Stimulated activated CD4-positive, alpha-beta T cell treated with anti-CD3 and anti-CD28 coated beads, Interleukin-1b, Interleukin-23, amount 100 ng/mL, for 1 hour (primary cell): ENCODE measurements at places on chromosomes 4 and X.

DNA sequence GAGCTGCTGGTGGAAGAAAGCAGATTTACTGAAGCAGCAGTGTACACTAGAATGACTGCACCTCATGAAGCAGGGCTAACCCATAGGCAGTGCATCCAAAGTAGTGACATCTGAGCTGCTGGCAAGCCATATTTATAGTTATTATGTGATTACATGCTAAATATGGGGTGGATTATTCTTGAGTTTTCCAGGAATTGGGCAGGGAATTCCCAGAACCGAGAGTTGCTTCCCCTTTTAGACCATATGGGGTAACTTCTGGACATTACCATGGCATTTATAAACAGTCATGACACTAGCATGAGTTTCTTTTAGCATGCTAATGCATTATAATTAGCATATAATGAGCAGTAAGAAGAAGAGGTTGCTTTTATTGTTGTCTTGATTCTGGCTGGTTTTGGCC, 665.8 kb upstream of the POU3F4 start:
- no peak for DNase-seq

DNA sequence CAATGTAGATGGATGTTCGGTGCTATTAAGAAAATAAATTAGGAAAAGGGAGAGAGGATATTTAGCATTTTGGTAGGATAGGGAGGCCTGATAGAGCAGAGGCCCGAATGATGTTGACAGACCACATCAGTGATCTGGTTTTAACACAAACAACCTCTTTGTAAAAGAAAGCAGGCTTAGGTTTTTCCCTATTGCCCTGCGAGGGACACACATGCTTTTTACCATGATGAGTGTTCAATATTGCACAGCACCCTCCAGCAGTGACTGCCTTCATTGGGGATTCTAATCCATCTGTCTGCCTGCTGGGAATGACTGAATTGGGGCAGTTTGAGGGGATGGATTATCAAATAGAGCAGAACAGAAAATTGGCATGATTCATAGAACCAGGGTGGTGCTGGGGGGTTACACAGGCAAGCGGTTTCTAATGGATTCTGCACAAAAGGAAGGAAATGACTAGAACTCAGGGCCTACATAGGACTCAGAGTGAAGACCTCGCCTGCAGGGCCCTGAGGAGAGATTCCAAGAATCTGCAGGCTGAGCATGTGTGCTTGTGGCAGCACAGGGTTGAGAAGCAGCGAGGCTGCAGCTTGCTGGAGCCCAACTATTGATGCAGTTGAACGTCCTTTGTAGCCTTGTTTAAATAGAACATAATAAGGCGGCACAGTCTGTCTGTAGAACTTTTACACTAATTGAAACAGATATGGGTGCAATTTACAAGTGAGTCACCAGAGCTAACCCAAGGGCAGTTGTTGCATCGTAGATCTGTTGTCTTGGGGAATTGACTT, 58.0 kb downstream of the RHOH start:
- no peak for DNase-seq

GRCh38 chr4:101019313-101019712, 328.0 kb downstream of the PPP3CA start:
- DNase-seq: no peak

GRCh38 chr4:76208005-76208765, 5.4 kb downstream of the SCARB2 start:
- DNase-seq: no peak

GRCh38 chrX:70134116-70134477, 850 bp downstream of the IGBP1 start:
- no peak for DNase-seq

- no peak for DNase-seq
Observed at GRCh38 chrX:132602701-132603100, 113.9 kb upstream of the MBNL3 start.

- no peak for DNase-seq
Observed at GRCh38 chr4:24730256-24731001, 64.9 kb upstream of the SOD3 start.

GRCh38 chr4:94634271-94634670, 123.5 kb upstream of the BMPR1B start:
- DNase-seq: no peak

GRCh38 chr4:28868841-28869240, 1851.3 kb upstream of the PCDH7 start:
- no peak for DNase-seq

DNA sequence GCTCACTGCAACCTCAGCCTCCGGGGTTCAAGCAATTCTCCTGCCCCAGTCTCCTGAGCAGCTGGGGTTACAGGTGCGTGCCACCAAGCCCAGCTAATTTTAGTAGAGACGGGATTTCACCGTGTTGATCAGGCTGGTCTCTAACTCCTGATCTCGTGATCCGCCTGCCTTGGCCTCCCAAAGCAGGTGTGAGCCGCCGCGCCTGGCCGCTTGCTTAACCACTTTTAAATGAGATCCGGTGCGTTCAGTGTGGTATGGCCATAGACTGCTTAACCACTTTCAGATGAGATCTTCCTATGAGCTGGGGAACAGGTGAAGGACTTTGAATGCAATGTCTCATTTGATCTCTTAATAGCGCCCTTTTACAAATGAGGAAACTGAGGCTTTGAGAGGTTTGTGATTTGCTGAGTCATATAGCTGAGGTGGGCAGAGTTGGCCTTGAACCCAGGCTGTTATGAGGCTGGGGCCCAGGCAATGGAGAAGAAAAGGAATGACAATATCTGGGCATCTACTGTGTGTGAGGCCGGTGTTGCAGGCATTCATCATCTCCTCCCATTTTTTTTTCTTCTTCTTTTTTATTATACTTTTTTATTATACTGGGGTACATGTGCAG, 41.9 kb upstream of the NSG1 start:
- no peak for DNase-seq

DNA sequence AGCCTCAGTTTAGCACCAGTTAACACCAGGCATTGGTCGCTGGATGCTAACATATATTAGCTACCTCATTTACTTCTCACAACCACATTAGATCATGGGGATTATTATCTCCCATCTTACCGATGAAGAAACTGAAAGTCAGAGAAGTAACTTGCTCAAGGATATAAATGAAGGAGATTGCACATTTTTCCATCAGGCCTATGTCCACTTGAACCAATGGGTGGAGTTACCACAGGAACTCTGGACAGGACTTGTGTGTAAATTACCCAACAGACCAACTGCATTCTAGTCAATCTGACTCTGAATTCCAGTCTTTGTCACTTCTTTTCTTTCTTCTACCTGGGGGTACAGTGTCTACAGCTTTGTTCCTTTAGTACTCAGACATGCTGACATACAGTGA, 1.8 kb downstream of the LNX1 start:
- no peak for DNase-seq

DNA sequence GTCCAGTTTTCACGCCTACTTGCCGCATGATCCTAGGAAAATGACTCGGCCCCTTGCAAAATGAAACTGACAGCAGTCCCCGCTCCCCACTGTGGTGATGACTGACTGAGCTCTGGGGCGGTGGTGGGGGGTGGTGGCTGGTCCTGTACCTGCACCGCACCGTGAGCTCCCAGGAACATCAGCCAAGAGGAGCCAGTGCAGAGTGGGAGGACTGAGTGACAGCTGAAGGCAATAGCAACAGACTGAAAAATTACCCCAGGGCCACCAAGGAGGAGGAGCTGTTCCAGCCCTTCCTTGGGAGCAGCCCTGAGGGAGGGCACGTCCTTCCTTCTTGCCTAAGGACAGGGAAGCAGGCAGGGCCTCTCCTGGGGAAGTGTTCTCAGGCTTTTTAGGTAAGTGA, 2.4 kb upstream of the C4orf50 start:
- DNase-seq: no peak

- no peak for DNase-seq
Observed at GRCh38 chr4:61011051-61011450, 189.1 kb upstream of the ADGRL3 start.

GRCh38 chr4:91513326-91513725, 790.4 kb upstream of the GRID2 start:
- no peak for DNase-seq

DNA sequence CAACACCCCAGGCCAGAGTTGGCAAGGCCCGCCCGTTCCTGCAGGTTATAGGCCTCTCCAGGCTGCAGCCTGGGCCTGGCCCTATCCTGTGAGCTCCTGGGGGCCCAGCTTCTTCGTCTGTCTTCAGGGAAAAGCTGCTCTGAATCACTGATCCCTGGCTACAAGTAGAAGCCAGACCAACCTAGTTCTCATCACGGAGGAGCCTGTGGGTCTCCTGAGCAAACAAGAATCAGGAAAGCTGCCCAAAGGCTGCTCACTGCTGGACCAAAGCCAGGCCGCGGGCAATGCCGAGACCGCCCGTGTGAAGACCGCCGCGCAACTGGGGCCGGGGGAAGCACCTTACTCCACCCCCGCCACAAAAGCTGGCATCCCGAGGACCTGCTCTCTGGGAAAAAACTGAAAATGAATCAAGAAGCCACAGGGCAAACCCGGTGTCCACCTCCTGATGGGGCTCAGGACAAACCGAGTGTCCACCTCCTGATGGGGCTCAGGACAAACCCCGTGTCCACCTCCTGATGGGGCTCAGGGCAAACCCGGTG, 12.8 kb downstream of the CTBP1 start:
- DNase-seq: no peak

DNA sequence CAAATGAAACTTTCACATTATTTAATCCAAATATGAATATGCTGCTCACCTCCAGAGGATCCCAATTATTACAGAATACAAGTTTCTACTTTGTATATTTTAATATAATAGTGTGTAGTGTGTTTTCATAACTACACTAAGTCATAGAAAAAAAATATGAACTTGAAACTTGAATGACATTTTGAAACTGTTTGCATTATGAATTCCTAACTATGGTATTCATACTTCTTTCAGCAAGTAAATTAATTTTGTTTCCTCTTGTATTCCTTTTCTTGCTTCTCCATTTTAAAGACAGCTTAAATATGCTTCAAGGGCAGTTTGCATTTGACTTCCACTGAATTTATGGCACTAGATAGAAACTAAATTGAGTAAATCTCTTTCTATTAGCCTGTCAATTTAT, 177.1 kb downstream of the BMPR1B start:
- DNase-seq: no peak

- DNase-seq: no peak
Observed at GRCh38 chr4:36388710-36389109, 107.3 kb downstream of the DTHD1 start.

DNA sequence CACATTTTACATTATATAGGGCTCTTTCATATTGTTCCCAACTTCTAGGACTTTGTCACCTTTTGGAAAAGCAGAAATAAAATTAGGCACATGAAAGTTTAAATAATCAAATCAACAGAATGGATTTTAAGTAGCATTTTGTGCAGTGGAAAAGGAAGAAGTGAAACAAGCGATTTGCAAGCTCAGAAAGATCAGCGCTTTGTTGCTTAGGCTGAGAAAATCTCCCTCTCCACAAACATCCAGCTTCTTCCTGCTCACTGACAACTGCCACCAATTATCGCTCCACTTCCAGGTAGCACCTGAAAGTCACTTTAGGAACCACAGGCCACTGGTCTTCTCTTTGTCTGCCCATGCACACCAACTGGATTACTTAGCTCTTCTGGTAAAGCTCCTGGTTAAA, 2.0 kb upstream of the PDK3 start:
- DNase-seq: no peak

GRCh38 chrX:47097018-47097417, 18.8 kb downstream of the RGN start:
- DNase-seq: no peak

DNA sequence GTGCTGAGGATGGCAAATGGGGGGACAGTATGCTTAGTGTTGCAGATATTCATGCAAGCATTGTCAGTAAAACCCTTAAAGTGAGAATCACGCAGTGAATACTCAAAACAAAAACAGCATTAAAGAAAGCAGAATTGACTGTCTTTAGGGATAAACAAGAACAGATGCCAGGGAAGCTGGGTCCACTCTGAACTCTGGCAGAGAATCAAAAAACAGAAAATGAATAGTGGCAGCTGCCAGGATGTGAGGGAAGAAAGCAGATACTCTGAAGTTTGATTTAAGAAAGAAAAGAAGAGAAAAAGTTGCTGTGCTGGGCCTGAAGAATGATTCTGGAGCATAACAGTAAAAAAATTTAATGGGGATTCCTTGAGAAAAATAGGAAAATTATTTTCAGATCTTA, 131.5 kb downstream of the GABRA2 start:
- DNase-seq: no peak

GRCh38 chrX:81174286-81174685, 27.4 kb downstream of the HMGN5 start:
- DNase-seq: no peak

- DNase-seq: no peak
Observed at GRCh38 chrX:13254076-13254785, 65.6 kb downstream of the ATXN3L start.

GRCh38 chrX:110037178-110037577, 34.3 kb downstream of the TMEM164 start:
- DNase-seq: no peak

GRCh38 chr4:170047771-170048354, 21.7 kb upstream of the MFAP3L start:
- no peak for DNase-seq

- DNase-seq: no peak
Observed at GRCh38 chr4:108717386-108717785, 45.5 kb downstream of the ETNPPL start.

- DNase-seq: no peak
Observed at GRCh38 chr4:87865288-87865687, 32.5 kb downstream of the MEPE start.

DNA sequence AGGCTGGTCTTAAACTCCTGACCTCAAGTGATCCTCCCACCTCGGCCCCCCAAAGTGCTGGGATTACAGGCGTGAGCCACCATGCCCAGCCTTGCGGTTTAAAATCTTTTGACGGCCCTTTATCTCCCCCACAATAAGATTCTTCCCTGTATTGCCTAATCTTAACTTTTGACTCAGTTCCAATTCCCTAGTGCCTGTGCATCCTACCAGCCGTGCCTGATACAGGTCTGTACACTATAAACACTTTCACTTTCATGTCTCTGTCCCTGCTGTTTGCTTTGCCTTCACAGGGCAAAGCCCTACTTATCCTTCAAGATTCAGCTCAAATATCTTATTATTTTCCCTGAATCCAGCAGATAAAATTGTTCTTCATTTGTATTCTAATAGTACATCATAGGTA, 74.6 kb downstream of the WDR44 start:
- DNase-seq: no peak

GRCh38 chrX:39242187-39242586, 440.9 kb downstream of the MID1IP1 start:
- no peak for DNase-seq

GRCh38 chr4:186485561-186486062, 69.8 kb downstream of the MTNR1A start:
- no peak for DNase-seq

GRCh38 chr4:184668511-184669114, 19.1 kb downstream of the PRIMPOL start:
- DNase-seq: no peak
